ENCODE measurements at places on chromosomes 4 and X.

GRCh38 chr4:33746979-33747378 is 2497.3 kb downstream of the ARAP2 start:
- no peak for DNase-seq

DNA sequence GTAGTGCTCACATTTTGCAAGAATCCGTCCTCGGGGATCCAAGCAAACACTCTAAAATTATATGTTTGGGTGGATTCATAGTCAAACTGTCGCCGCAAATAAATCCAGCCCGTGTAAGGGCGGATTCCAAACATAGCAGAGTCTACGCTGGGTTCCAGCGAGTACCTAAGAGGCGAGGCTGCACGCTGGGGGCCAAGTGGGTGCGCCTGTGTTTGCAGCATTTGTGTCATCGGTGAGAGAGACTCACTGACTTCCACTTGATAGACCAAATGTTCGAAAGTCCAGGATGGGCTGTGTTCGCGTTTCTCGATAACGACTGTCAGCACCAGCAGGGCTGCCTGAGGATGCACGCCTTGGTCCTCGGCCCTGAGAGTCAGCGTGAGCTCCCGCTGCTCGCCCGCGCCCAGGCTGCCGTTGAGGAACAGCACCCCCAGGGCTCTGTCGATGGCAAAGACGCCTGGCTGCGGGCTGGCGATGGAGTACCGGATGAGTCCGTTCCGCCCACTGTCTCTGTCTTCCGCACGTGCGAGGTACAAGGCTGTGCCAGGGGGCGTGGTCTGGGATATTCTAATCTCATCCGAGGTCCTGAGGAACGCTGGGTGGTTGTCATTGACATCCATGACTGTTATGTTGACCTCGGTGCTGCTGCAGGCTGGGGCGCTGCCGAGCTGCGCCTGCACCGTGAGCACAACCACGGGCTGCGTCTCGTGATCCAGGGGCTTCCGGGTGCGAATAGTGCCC is 158.7 kb downstream of the DCHS2 start:
- DNase-seq, result peak; percentile 70

DNA sequence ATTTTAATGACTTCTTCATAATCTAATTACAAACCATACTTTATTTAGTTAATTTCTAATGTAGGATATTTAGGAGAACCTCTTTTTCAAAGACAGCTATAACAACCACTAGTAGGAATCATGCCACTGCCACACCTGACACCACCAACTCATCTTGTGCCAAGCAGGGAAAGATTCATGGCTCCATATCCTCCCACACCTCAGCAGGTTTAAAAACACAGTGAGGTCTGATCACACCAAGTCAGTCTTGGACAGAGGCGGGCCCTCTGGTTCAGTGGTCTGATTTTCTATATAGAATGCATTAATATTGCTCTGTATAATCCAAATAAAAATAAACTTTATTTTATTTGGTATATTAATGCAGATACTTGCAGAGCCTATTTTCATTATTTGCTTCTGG is 227.7 kb upstream of the TTC29 start:
- DNase-seq, result no peak

GRCh38 chr4:40254608-40255392 is 58.0 kb downstream of the RHOH start:
- no peak for DNase-seq

DNA sequence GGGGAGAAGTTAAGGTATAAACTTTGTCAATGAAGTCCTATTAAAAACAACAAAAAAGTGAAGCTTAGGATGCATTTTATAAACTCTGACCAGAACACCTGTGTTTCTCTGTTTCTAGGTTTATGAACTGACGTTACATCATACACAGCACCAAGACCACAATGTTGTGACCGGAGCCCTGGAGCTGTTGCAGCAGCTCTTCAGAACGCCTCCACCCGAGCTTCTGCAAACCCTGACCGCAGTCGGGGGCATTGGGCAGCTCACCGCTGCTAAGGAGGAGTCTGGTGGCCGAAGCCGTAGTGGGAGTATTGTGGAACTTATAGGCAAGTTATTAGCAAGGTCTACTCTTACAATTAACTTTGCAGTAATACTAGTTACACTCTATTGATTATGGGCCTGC is 46.6 kb downstream of the HTT start:
- no peak for DNase-seq

GRCh38 chrX:102745857-102746584 is 25.5 kb downstream of the GPRASP3 start:
- peak; percentile 1 for DNase-seq

DNA sequence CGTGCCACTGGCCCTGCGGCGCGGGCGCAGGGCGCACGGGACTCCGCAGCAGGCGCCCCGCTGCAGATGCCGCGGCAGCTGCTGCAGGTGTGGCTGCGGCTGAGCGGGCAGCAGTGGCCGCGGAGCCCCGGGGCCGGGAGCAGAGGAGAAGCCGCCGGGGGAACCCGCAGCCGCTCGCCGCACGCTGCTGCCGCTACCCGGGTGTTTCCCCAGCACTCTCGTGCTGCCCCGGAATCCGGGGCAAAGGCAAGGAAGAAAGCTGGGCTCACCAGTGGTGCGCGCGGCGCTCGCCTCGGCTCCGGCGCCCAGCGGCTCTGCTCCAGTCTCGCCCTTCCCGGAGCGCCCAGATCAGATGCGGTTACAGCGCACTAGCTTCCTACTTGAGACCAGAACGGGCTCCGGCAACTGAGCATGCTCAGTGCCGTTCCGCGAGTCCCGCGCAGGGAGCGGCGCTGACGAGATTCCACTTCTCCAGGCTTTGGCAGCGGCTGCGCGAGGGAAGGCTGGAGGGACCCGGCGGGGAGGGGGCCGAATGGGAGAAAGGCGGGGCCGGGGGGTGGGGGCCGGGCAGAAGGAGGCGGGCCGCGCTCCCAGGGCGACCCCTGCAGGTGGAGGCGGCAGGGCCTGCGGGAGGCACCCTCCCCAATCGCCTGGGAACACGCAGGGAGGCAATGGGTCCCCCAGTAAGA is at the start of gene APBB2:
Gene APBB2, minus strand, starts transcription at position 407 of the 689 bp plus-strand sequence. CDS start 181,288 bp downstream, outside the sequence.
- peak; percentile 88 for DNase-seq

DNA sequence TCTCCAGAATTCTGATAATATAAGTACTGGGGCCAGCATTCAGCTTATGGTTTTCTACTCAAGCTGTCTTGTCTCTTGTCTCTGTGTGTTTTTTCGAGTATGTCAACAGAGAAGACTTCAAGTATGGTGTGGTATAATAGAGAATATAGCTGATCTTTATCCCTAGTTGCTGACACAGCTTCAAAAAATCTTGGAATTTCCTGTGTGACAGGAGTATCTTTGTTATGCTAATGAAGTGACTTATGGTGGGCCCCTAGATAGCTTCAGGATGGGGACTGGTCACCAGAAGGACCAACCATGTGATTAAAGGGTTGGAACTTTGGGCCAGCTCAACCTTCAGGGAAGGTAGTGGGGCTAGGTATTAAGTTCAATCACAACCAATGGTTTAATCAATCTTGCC is 2.9 kb downstream of the GPRASP3 start:
- no peak for DNase-seq

GRCh38 chr4:87235020-87235671 is 14.7 kb upstream of the KLHL8 start:
- no peak for DNase-seq

DNA sequence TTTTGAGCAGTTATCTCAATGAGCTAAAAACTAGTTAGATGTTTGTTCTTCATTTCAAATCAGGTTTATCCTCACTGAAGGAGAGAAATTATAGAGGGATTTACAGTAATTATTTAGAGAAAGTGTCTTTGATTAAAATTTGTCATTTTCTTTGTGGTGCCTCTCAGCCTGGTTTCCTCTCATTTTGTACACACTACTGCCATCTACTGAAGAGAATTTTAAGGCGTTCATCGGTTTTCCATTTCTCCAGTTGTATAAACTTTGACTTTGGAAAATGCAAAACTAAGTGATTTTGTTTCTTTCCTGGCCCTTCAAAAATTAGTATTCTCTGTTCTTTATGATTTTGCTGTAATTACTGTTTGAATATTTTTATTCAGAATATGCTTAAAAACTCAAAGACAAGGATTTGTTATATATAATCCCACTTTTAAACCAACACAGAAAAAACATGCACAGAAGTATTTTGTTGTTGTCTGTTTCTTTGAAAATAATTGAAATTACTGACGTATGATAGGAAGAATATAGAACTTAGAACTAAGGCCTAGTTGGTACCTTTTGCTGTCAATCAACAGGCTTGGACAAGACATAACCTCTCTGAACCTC is 34.4 kb upstream of the ANXA3 start:
- DNase-seq, result no peak

DNA sequence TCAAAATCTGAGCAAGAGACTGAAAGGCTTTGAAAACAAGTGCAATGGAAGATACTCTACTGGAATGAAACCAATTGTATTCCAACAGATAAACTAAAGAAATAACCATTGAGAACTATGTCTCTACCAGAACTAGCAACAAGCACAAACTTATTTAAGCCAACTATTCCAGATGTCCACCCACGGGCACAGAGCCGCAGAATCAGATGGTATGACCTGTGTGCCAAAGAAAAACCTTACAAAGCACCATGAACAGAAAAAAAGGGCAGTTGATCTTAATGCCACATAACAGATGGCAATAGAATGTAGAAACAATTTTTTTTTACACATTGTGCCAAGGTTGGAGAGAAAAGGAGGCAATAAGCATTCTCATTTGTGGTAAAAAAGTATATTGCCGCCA is 269.3 kb upstream of the ADGRL3 start:
- no peak for DNase-seq

GRCh38 chrX:153797415-153798015 is 3.0 kb downstream of the SSR4 start:
- DNase-seq, result no peak

DNA sequence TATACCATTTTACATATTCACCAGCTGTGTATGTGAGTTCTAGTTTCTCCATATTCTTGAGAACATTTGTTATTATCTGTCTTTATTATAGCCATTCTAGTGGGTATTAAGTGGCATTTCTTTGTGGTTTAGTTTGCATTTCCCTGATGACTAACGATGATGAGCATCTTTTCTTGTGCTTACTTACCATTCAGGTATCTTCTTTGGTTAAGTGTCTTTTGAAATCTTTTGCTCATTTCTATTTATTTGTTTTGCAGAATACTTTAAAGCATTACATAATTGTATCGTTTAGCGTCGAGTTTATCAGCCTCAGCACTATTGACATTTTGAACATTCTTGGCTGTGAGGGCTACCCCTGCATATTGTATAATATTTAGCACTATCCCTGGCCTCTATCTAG is 85.4 kb downstream of the FRMPD4 start:
- DNase-seq, result no peak

DNA sequence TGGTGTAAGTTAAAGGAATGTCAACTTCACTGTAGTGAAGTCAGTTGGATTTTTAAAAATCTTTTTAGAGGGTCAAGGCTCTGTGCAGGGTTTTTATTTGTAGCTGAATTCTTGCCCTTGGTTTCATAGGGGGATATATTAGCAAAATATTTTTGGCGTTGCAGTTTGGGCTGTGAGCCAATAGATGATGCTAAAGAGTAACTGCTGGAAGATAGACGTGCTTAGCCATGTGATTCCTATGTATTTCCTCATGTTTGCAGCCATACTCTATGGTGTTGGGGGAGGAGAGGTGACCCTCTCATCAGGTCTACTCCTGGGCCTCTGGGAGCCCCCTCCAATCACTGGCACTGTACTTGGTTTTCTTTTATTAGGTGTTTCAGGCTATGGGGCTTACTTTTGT is 246.7 kb upstream of the ARHGAP24 start:
- DNase-seq, result no peak
